NCI-H146 (cell line): ENCODE measurements at places on chromosomes 7 and 10.

DNA sequence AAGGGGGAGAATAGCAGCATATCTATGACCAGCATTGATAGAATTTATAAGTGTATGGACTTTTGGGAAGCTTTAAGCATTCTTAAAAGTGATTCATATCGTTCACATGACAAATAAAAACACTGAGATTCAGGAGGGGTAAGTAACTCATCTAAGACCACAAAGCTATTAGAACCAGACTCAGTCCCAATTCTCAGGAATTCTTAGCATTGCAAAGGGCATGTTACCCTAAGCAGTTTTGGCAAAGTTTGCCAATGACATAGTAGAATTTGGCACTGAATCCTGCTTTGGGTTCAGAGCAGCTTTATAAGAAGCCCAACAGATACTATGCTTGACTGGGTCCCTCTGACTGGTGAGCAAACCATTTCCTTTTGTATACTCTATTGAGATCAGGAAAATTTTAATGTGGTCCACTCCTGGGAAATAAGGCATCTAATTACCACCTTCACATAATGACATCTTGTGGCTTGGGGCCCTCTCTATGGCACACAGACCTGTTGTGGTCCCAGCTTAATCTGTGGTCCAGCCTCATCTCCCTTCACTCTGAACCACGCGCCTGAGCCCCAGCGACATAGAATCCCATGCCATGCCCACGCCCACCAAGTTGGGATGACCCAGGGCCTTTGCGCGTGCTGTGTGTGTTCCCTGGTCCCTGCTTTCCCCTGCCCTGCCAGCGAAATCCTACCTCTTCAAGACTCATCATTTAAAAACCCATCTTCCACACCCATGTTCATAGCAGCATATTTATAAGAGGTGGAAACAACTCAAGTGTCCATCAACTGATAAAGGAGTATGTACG, 37.5 kb upstream of the DOCK1 start:
- no peak for DNase-seq

- DNase-seq: no peak
Measured at GRCh38 chr10:1687190-1687589, 50.1 kb downstream of the ADARB2 start.

- no peak for DNase-seq
Measured at GRCh38 chr10:76115131-76115470, 683.7 kb downstream of the LRMDA start.

- no peak for DNase-seq
Measured at GRCh38 chr7:4575254-4575653, 106.8 kb upstream of the FOXK1 start.

DNA sequence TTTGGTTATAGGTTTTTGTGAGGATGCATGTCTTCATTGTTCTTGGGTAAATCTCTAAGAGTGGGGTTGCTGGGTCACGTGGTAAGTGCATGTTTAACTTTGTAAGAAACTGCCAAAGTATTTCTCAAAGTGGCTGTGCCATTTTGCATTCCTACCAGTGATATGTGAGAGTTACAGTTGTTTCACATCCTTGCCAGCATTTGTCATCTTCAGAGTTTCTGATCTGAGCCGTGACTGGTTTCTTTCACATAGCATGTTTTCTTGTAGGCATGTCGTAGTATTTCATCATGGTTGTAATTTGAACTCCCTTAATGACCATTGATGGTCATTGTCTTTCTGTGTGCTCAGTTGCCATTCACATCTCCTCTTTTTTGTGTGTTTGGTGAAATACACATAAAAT, 286.0 kb downstream of the RNLS start:
- no peak for DNase-seq

DNA sequence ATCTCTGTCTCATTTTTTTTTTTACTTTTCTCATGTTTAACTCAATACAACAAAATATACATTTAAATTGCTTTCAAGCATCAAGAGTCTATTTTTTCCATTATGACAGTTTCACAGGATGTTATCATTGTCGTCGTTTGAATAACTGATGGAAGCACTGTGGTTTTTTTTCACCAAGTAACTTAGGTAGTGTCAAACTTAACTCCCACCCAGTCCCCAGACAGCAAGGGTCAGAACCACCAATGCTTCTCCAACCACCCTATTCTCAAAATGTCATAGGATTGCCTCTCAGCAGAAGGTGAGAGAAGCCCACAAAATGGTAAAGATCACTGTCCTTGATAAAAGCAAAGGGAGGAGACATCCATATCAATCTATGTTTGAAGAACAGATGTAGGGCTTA, 339.4 kb downstream of the SFMBT2 start:
- no peak for DNase-seq

- no peak for DNase-seq
Measured at GRCh38 chr7:111255576-111255975, 164.6 kb downstream of the LRRN3 start.

- no peak for DNase-seq
Measured at GRCh38 chr7:129421717-129422250, 12.4 kb upstream of the STRIP2 start.

DNA sequence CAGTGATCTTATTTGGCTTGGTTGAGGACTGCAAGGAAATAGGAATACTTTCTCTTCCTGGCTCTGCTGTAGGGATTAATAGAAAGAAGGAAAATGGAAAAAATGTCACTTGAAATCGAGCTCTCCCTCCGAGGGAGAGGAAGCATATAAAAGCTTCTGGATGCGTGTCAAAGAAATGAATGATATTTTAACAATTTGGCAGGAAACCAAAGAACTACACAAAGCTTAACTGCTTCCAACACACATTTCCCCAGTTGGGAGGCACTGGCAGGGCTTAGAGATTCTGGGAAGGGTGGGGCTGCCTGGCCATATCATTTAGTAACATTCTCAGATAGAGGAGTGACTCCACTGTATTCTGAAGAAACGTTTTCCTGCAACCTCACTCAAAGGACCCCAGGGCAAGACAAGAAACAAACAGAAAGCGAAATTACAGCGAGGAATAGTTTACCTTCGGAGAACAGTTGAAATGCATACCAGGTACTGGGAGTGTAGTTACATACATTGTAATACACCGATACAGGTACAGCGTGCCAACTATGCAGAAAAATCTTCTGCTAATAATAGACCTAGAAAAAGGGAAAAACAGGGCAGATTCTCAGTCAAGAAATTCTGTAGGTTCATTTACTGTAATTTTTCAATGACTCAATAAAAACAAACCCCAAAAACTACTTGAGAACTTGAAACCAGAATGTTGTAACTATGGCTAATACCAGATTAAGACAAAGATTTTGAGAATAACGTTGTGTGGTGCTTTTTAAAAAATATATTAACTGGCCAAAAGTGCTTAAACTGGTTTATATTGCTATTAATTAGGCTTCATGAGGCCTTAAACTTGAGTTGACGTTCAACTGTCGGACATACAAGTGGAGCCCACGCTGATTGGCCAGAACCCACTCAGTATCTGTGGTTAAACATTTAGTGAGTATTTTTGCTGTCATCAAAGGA, 75.7 kb upstream of the ASAH2 start:
- DNase-seq: no peak
